ENCODE measurements at places on chromosomes 16 and 17.
A peak's percentile ranks its signal among the peaks of the same experiment; 100 is the strongest.

DNA sequence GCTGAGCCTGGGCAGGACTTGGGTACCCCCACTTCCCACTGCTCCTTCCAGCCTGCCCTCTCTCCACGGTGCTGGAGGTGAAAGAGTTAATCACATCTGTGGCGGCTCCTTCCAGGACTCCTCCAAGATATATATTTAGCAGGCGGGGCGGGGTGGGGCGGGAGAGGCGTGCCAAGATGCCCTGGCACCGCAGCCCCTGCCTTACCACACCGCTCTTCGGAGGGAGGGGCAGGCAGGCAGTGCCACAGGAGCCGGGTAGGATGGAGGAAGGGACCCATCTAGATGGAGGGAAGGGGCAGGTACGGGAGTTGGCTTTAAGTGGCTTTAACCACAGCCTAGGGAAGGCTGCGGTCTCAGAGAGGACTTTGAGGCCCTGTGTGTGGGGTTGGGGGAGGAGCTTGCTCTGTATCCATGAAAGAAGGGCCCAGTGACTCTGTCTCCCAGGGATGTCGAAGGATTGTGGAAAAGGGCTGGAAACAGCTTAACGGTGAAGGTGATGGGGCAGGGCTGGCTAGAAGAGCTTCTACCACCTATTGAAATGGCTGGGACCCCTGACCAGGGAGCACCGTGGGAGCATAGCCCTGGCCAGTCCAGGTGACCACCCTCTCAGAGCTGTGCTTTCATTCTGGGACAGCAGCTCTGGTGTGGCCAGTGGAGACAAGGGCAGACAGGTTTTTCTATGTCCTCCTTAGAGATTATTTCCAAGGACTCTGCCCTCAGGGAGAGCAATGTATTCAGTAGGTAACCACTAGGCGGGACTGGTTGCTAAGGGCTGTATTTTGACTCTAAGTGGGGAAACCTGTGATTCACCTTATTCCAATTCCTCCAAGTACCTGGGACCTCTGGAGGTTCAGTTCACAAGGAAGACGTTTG lies 13.0 kb downstream of the GPR142 start:
- no peak for DNase-seq

- DNase-seq, result peak; percentile 85
These were observed 3.4 kb upstream of the PRSS8 start for GRCh38 chr16:31138621-31139578.

DNA sequence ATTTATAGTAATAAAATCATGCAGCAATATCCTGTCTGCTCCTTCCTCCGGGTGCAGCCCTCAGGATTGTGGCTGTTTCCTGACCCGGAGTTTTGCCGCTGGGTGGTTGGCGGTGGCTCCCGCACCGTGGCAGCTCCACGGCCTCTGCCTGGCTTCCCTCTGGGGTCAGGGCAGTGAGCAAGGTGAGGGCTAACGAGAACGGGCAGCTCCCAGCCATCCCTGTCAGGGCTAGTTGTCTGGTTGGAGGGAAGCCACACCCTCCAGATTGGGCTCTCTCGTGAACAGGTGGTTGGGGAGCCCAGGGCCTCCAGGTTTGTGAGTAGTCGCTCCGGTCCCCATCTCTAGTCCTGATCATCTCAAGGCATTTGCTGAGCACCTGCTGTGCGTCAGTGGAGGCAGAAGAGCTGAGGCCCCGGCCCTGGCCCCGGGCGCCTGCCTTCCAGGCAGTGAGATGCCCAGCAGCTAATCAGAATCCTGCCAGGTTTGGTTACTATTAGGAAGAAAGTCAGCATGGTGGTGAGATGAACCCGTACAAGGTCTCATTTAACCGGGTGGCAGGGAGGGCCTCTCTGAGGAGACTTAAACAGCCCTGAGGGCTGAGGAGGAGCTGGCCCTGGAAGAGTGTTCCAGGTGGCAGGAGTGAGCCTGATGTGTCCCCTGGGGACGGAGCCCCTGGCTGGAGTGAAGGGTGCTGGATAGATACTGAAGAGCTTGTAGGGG lies 2.3 kb upstream of the NUDT16L1 start:
- no peak for DNase-seq

DNA sequence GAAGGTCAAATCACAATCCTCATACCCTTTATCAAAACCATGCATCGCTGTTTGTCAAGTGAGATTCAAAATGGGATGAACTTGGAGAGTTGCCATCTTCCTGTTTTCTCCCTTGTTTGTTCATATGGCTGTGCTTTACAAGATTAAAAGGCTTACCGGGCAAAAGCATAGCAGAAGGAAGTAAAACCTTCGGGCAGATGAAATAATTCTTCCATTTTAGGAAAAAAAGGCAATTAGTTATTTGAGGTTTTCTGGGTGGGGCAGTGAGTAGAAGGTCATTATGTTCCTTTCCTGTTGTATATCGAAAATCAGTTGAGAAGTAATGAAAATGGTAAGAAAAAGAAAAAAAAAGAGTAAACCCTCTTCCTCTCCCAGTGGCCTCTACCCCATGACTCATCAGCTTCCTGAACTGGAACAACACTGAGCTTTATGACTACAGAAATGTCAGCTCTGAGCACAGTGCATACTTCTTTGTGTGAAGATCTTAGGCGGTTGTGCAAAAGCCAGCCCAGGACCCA lies 369.2 kb downstream of the CDH13 start:
- peak; percentile 94 for DNase-seq

GRCh38 chr16:84598360-84598759 lies 19.5 kb downstream of the COTL1 start:
- DNase-seq, result no peak

GRCh38 chr17:78081551-78081950 lies 47.0 kb downstream of the TMC6 start:
- DNase-seq, result no peak

- no peak for DNase-seq
These were observed 64.8 kb downstream of the ANKRD11 start for GRCh38 chr16:89425523-89425922.

- DNase-seq, result no peak
These were observed 59.6 kb downstream of the TANGO6 start for GRCh38 chr16:68902969-68903345.

GRCh38 chr17:80706463-80706867 lies 161.8 kb downstream of the RPTOR start:
- DNase-seq, result peak; percentile 8

- DNase-seq, result no peak
These were observed 5.7 kb downstream of the ENGASE start for GRCh38 chr17:79080349-79080748.

- peak; percentile 49 for DNase-seq
These were observed 59.4 kb downstream of the TBX4 start for GRCh38 chr17:61511480-61512182.

GRCh38 chr17:81583589-81584342 lies 31.6 kb upstream of the FAAP100 start:
- DNase-seq, result no peak

- DNase-seq, result no peak
These were observed 168.4 kb upstream of the TBX2 start for GRCh38 chr17:61230972-61231820.

GRCh38 chr16:84141143-84141670 lies 3.8 kb downstream of the HSDL1 start:
- no peak for DNase-seq

DNA sequence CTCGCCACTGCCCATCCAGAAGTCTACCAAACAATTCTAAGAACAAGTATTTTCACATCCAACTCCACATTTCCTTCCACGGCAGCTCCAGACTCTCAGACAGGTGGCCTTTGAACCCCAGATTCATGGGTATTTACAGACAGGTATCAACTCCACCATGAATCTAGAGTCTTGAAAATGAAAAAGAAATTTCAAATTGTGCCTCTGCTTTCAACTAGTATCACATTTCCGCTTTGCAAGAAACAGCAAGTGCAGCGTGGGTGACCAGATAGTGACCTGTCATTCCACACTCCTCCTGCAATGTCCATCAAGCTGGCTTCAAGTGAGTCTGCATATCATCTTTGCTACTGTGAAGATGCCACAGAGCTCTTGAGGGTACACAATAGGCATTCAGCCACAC lies 232.4 kb upstream of the RPL38 start:
- no peak for DNase-seq

- DNase-seq, result peak; percentile 73
These were observed 654 bp downstream of the LASP1 start for GRCh38 chr17:38870259-38871165.

- DNase-seq, result no peak
These were observed 8.8 kb upstream of the GFAP start for GRCh38 chr17:44924107-44924544.

- peak; percentile 91 for DNase-seq
These were observed 14.6 kb upstream of the PITPNA start for GRCh38 chr17:1577182-1577581.

- DNase-seq, result peak; percentile 34
These were observed 558 bp downstream of the PEX12 start for GRCh38 chr17:35577830-35578196.
